ENCODE measurements at places on chromosomes 5 and 9.

DNA sequence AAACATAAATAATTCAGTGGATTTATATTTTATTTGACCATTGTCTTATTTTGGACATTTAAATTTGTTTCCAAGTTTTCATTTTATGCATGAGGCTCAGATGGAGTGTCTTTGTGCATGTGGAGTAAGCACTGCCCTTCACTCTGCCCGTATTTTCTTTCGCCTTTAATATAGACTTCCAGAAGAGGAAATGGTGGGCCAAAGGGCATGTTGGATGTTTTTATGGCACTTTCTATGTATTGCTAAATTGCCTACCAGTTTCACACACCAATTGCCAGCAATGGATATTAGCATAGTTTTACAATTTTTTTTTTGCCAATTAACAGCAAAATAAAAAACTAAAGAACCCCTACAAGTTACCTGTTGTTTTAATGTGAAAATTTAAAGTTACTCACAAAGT lies 38.4 kb downstream of the ZSWIM6 start:
- no peak for DNase-seq

DNA sequence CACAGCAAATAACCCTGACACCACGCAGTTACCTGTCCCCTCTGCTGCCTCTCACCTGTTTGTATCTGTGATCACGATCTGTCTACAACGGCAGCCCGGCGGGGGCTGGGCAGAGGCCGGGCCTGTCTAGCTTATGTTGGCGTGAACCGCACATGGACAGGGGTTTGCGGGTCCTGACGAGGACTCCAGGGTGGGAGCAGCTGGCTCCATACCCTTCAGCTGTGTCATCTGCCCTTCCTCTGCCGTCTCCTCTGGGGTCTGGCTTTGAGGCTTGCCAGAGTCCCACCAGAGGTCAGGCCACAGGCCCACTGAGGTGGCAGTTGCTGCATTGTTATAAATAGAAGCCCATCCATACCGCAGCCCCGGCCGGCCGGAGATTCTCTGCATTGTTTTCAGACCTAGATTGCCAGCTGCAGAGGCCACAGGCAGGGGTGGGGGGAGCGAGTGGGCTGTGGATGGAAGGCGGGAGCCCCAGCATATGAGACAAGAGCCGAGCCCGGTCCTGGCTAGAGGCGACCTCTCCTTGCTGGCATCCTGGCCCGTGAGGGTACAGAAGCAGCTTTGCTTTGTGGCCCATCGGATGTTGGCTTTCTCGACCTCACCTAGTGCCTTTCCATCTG lies 37.8 kb downstream of the FAM78A start:
- no peak for DNase-seq

- no peak for DNase-seq
Observed at GRCh38 chr9:134424818-134425217, 98.6 kb downstream of the RXRA start.

- no peak for DNase-seq
Observed at GRCh38 chr5:113035096-113035495, 58.5 kb downstream of the DCP2 start.

- DNase-seq: no peak
Observed at GRCh38 chr9:113417370-113417769, 6.8 kb downstream of the C9orf43 start.

- DNase-seq: no peak
Observed at GRCh38 chr9:109286981-109287380, 33.9 kb downstream of the EPB41L4B start.

GRCh38 chr9:242461-243080 lies 27.9 kb downstream of the DOCK8 start:
- no peak for DNase-seq

- no peak for DNase-seq
Observed at GRCh38 chr5:93303291-93303691, 277.7 kb downstream of the NR2F1-AS1 start.

DNA sequence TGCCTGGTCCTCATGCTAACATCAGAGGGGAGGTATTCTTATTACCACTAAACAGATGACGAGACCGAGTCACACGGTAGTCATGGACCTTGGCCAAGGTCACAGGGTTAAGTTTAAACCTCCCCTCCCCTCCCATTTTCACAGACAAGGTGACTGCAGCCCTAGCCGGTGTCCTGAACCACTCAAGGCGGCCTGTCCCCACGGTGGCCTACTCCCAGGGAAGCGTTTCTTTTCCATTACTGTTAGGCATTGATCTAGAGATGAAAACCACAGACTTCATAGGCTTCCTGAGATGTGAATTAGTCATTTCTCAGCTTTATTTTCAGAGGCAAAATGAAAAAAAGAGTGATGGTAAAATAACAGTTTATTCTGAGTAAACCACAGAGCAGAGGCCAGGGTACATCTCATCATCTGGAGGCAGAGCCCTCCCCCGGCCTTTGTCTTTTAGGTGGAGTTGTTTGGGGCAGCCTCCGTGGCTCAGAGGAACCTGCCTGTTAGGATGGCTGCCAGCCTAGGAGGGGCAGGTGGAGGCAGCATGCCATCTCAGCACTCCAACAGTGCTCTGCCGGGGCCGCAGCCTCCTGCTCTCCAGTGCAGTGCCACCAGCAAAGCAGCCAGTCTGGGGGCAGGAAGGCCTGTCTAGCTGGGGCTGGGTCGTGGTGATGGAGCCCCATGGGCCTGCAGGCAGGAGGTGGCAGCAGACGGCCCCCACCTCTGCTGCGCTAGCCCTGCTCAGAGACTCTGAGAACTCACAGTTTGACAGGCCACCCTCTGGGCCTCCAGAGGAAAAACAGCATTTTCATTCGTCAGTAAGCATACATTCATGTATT lies 71.2 kb downstream of the RAPGEF1 start:
- peak; percentile 54 for DNase-seq

GRCh38 chr9:135968601-135969000 lies 7.4 kb upstream of the UBAC1 start:
- no peak for DNase-seq

DNA sequence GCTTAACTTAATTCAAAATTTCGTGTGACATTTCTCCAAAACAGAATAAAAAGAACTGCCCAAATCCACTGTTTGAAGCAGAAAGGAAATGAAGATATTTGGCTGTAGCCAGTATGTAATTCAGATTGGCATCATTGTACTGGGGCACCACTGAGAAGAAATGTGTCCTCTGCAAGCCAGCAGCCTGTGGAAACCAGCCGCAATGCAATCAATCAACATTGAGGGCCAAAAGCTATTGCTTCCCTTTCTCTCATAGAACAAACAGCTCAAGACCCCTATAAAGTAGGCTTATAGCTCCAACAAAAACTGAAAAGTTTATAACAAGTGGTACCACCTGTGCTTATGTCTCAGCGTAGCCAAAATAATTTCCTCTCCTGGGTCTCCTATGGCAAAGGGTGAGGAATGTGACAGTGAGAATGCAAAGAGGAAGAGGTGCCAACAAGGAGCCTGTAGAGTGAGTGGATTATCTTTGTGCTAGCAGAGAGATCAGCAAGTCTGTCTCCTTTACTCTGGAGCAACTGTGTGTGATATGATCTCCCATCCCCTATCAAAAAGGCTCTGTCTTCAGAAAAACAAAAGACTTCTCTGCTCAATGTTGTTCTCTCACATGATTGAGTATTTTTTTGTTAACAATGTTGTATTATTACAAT lies 1072.3 kb upstream of the DMAC1 start:
- DNase-seq: no peak

DNA sequence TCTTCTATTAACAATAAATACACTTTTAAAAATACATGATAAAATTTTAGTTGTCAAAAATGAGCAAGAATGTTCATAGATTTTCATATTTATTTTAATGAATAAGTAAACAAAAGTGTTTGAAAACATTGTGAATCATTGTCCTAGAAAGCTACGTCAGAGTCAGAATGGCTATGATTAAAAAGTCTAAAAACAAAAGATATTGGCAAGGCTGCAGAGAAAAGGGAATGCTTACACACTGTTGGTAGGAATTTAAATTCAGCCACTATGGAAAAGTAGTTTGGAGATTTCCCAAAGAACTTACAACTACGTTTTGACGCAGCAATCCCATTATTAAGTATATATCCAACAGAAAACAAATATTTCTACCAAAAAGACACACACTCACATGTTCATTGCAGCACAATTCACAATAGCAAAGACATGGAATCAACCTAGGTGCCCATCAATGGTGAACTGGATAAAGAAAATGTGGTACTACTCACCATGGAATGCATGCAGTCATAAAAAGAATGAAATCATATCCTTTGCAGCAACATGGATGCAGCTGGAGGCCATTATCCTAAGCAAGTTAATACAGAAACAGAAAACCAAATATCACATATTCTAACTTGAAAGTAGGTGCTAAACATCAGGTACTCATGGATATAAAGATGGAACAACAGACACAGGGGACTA lies 49.2 kb upstream of the FBXL17 start:
- DNase-seq: no peak

GRCh38 chr9:17578911-17579793 lies at the start of gene SH3GL2:
TSS of gene SH3GL2 (plus strand) at chr9:17579066.
- no peak for DNase-seq

GRCh38 chr5:127431977-127432585 lies 85.4 kb upstream of the PRRC1 start:
- no peak for DNase-seq

DNA sequence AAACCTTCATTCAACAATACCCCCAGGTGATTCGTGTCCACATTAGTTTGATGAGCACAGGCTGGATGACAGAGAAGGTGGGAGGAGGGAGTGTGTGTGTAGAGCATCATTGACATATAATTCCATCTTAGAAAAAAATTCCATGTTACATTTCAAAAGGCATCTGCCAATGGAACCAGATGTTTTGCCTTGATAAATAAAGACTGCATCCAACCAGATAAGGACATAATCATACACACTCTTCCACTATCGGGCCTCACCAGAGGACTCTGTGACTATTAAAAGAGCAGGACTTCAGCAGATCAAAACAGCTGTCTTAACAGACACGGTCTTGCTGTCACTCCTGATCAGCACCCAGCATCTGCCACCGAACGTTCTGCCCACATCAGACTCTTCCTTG lies 96.4 kb upstream of the SPIN1 start:
- no peak for DNase-seq

DNA sequence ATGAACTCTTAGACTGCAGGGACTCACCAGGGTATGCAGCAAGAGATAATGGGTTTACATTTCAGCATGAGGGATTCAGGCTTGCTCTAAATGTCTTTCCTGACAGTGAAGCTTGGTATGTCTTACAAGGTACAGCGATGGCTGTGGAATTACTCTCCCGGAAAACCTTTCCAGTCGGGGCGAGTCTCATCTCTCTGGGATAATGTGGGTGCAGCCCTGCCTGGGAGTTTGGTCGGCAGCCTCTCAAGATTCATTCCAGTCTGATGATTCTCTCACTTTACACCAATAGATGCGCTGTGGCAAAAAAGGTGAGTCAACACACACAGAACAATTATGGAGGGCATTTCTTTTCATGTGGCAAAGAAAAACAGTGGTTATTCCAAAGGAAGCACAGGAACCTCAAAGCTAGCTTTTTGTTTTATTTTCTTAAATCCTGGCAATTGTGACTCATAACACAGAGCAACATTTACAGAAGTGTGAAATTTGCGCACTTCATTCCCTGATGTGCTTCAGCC lies 190.3 kb downstream of the DCP2 start:
- DNase-seq: no peak

DNA sequence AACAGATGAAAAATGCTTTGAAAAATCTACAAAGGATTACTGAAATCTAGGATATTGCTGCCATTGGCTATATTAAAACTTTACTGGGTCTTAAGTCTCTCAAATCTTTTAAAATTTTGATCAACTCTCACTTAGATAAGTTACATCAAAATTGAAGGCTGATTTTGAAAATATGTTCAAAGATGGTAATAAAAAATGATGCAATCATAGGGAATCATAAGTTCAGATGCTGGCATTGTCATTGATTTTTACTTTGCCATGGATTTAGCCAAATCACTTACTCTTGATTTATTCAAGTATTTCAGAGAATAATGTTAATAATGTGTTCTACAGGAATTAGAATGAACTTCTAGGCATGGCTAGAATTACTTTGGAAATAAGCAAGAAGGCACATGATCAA lies 24.2 kb downstream of the LARS1 start:
- no peak for DNase-seq

All from stimulated activated CD4-positive, alpha-beta T cell treated with anti-CD3 and anti-CD28 coated beads, Interleukin-1b, Interleukin-23, amount 100 ng/mL, for 4 hours (primary cell).